ENCODE measurements at places on chromosomes 4 and X. TPM values are rescaled to one million over a fixed set of nuclear protein-coding genes. Genes with fewer than 3 reads are reported as not detected.

DNA sequence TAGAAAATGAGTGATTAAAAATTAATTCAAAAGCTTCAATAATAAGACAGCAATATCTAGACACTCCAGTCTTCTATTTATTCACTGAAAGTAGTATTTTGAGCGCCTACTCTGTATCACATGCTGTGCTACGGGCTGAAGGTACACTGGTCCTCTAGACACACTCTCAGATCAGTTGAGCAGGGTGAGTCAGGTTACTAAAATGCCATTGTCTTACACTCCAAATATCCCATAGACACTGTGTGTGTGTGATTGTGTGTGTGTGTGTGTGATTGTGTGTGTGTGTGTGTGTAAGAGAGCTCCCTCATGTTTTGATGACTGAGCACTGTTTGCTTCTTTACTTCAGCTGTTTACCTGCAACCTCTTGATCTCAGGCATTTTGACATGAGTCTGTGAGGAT, 342.8 kb upstream of the BOD1L1 start:
- DNase-seq: no peak

DNA sequence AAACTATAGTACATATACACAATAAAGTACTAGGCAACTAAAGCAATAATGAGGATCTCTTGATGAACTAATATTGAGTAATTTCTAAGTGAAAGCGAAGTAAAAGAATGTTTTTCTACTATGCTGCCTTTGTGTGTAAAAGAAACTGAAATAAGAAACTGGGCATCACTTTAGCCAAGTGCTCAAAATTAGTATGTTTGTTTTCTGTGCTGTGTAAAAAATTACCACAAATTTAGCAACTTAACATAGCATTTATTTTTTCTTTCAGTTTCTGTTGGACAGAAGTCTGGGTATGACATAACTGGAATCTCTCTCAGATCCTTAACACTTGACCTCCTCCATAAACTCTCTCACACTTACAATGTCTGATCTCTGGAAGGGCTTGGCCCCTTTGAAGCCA, 687.1 kb upstream of the MAGEB2 start:
- no peak for DNase-seq

- no peak for DNase-seq
Observed at GRCh38 chr4:182221987-182222386, 21.2 kb upstream of the TENM3 start.

The GAGE1 gene
- polyA plus RNA-seq: not detected

- DNase-seq: peak; percentile 75
Observed at GRCh38 chr4:37675587-37676290, 10.4 kb downstream of the RELL1 start.

Measured in large intestine (tissue), 12 donors.